ENCODE measurements at places on chromosomes 1 and 21.
A peak's percentile ranks its signal among the peaks of the same experiment; 100 is the strongest.

- DNase-seq, result peak; percentile 81
Measured at GRCh38 chr1:8004803-8005573, 21.1 kb downstream of the ERRFI1 start.

DNA sequence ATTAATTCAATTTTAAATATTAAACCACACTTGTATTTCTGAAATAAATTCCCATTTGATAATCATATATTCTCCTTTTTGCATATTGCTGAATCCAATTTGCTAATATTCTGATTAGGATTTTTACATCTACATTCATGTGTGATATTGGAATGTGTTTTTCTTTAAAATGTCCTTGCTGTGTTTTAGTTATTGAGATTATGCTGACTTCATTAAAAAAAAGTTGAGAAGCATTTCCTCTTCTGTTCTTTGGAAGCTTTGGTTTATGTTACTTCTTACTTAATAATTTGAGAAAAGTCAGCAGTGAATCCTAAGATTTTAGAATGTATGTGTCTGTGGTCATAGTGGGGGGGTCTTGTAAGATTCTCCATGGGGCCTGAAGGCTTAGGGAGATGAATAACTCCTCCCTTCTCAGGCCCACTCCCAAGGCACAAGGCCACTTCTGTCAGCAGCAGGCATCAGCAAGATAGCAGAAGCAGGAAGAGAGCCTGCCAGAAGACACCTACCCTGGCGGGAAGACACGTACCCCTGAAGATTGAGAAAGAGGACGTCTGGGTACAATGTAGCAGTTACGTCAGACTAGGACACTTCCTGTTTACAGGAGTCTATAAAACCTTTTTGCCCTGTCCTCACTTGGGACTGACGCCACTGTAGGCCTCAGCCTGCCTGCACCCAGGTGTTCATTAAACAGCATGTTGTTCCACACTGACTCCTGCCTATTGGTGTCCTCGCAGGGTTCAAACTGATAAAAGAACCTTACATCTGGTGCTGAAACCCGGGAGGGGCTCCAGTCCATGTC, 56.9 kb downstream of the ODF2L start:
- no peak for DNase-seq

DNA sequence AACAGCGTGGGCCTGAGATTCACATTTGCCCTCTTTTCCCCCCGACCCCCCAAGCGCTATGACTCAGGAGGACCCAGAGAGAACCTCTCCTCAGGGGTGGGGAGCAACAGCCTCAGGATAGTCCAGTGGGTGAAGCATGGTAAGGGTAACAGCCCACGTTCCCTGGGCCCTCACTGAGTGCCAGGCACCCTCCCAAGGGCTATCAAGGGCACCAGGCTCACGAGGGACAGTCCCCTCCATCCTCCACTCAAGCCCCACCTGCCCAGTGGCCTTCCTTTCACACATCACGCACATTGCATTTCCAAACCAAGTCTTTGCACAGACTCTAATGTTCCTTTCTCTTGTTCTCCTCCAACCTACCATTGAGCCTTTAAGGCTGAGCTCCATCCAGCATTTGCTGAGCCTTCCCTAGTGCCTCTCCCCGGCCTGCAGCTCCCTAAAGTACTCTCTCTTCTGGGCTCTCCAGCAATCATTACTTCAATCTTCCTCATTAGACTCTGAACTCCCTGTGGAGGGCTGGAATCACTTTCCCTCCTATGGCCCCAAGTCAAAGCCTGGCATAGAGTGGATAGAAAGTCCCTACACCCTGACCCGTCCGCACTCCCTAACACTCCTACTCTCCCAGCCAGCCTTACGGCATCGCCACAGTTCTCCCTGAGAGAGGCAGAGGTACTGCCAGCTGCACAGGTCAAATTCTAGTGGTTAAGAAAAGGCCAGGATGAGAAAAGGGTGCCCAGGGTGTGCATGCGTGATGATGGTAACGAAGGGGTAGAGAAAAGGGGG, 1.0 kb downstream of the AKR7A2 start:
- no peak for DNase-seq

DNA sequence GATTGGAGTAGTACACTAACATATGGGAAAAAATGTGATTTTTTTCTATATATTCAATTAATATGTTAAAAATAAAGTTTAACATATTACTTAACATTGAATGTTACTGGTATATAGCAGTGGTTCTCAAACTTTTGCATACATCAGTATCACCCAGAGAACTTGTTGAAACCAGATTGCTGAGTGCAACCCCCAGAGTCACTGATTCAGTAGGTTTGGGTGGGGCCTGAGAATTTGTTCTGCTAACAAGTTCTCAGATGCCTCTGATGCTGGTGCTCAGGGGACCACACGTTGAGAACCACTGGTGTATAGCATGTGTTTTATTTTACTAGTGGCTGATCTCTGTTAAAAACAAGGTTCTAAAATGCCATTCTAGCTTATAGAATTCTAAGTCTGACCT, 161.9 kb downstream of the HHIPL2 start:
- DNase-seq, result no peak

GRCh38 chr1:156009404-156009803, 11.3 kb downstream of the SSR2 start:
- no peak for DNase-seq

GRCh38 chr1:15949453-15950245, 26.3 kb downstream of the ZBTB17 start:
- DNase-seq, result peak; percentile 83

GRCh38 chr1:59077466-59078069, 219.3 kb upstream of the FGGY start:
- DNase-seq, result no peak

GRCh38 chr1:86110451-86111129, 46.0 kb downstream of the COL24A1 start:
- DNase-seq, result no peak

GRCh38 chr1:205073511-205073910, 10.7 kb downstream of the TMEM81 start:
- DNase-seq, result no peak

GRCh38 chr1:90387805-90388204, 329.3 kb downstream of the BARHL2 start:
- peak; percentile 54 for DNase-seq

DNA sequence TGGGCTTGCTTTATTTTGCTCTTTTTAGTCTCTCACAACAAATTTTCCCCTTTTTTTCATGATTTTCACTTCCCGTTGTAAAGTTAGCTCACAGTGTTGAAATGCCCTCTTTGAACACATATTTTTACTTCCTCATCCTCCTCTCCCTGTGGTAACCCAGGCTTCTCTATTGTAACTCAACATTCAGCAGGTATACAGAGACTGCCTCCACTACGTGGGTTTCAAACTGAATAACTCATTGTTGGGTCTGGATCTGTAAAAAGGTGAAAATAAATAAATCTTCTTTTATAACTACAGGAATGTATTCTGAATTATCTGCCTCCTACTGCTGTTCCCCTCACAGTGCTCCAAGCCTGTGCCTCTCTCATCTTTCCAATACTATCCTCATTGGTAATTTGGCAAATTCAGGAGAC, 166.4 kb downstream of the RUNX1 start:
- DNase-seq, result no peak

- no peak for DNase-seq
Measured at GRCh38 chr1:77847621-77848080, 40.8 kb upstream of the NEXN start.

GRCh38 chr1:116819081-116819480, 64.9 kb downstream of the CD2 start:
- DNase-seq, result no peak

- no peak for DNase-seq
Measured at GRCh38 chr1:238677567-238677966, 708.8 kb upstream of the CHRM3 start.

DNA sequence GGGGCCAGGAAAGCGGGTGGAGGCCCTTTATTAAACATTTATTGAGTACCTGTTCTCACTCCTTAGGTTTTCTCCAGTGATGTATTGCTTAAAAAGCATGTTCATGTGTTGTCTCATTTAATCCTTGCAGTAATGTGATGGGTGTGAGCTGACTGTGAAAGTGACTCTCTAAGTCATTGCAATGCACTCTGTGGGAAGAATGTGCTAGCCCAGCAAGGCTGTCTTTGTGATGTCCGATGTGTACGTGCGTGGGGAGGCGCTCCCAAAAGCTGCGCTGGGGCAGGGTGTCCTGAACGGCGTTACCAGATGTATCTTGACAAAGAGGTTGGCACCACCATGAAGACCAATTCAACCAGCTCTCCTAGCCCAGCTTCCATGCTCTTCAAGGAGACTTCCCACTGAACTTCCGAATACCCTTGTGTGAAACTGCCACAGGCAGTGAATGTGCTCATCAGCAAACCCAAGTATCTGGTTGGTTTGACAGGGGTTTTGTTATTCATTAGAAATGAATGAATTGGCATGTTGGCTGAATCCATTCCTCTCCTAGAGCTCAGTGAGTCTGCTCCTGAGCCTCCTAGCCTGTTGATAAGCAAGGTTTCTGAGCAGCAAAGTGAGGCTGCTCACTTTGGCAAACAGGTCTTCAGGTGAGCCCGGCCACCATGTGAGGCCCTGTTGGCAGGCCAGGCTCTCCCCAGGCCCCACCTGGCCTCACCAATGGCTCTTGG, 28.0 kb downstream of the NUAK2 start:
- no peak for DNase-seq

Data from muscle of back (tissue), 13 donors.